ENCODE measurements at places on chromosomes 1 and 21.

GRCh38 chr1:159829273-159829634 is 2.6 kb downstream of the SLAMF8 start:
- DNase-seq, result peak; percentile 7

- no peak for DNase-seq
Observed at GRCh38 chr1:154605534-154605933, 2.5 kb downstream of the ADAR start.

GRCh38 chr1:225613006-225613405 is 39.9 kb downstream of the ENAH start:
- DNase-seq, result no peak

DNA sequence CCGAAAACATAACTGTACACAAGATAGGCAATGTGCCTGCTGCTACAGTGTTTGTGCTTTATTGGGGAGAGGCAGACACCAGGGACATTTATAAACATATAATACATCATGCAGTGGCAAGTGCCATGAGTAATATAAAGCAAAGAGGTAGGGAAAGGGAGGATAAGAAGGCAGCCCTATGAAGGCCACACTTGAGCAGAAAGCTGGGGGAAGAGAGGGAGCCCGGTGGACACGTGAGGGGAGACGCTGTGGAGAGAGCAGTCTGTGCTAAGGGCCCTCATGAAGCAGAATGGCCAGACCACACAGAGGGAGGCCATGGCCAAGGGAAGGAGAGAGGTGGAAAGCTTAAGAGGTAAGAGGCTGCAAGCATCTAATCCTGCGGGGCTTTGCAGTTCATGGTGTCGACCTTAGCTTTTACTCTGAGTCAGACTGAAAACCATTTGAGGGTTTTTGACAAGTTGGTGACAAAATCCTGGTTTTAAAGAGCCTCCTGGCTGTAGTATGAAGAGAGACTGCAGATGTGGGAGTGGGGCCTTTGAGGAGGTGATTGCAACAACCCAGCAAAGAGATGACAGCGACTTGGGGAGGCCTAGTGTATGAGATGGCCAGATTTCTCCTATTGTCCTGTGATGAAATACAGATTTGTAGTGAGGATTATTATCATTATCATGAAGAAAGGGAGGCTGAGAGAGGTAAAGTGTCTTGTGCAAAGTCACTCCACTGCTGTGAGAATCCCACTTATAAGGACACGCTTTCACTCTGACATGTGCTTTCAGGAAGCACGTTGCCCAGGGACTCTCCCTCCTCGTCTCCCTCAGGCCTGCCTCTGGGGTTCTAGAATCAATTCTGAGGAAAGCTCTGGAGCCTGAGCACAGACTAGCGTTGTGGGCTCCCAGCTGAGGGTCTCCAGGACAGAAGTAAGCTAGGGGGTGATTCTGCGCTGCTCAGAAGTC is 192.9 kb downstream of the RHOU start:
- no peak for DNase-seq

GRCh38 chr1:183244466-183244865 is 58.4 kb downstream of the LAMC2 start:
- DNase-seq, result no peak

DNA sequence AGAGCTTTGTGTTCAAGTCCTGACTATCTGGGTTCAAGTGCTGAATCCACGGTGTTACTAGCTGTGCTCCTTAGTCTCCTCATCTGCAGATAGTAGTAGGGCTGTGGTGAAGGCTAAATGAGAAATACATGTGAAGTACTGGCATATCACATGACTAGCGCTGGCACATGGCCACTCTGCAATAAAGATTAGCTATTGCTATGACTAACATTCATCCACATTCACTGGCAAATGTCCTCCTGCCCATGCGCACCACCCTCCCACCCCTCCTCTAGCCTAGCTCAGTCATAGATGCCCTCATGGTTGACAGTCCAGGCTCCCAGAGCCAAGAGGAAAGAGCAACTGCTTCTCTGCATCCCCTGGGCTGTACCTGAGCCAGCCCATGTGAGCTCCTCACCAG is 8.5 kb upstream of the COL8A2 start:
- peak; percentile 79 for DNase-seq

- no peak for DNase-seq
Observed at GRCh38 chr1:206513312-206514111, 6.2 kb downstream of the RASSF5 start.

Data from dermis microvascular lymphatic vessel endothelial cell (primary cell).